ENCODE measurements at places on chromosomes 4 and X.

DNA sequence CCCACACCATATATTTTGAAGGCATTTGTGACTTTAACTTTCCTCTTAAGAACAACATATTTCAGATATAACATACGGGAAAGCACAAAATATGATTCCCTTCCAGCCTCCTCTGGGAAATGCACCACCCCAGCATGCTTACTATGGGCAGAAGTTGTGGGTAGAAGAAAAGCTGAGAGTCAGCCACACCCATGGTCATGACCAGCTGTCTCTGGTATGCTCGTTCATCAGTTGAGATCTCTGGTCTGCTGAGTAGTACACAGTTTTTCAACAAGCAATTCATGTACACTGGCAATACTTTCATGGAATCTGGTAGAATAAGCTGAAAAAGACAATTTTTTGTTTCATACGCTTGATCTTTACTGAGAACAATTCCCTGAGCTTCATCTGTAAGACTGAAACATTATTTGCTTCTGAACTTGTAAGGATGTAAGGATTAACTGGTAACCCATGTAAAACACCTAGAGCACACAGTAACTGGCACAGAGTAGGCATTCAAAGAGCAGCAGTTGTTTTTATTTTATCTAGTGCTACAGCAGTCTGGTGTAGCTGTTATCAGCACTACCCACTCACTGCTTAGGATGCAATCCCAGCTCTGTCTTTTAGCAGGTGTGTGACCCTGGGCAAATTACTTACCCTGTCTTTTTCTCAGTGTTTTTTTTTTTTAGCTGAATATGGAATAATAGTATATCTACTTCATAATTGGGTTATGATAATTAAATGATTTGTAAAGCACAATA is 47.6 kb downstream of the METTL14 start:
- DNase-seq: no peak

DNA sequence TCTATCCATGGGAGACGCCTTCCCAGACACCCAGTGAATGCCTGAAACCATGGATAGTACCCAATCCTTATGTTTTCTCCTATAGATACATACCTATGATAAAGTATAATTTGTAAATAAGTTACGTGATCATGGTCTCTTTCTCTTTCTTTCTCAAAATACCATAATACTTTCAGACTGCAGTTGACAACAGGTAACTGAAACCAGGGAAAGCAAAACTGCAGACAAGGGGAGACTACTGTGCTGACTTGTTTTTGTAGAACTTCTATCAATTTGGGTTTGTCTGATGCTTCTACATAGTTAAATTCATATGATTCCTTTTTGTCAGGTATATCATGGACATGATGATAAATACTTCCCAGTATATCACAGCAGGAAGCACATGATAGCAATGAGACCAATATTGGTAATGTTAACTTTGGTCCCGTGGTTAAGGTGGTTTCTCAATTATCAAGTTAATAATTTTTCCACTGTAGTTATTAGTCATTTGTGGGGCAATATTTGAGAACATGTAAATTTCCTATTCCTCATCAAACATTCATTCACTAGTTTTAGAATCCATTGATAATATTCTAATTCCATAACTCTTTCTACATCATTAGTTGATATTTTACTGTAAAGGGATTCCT is 298.0 kb upstream of the TET2 start:
- no peak for DNase-seq

GRCh38 chr4:24923550-24923949 is 10.7 kb upstream of the CCDC149 start:
- no peak for DNase-seq

GRCh38 chr4:41678086-41678816 is 70.3 kb downstream of the PHOX2B start:
- DNase-seq: no peak

DNA sequence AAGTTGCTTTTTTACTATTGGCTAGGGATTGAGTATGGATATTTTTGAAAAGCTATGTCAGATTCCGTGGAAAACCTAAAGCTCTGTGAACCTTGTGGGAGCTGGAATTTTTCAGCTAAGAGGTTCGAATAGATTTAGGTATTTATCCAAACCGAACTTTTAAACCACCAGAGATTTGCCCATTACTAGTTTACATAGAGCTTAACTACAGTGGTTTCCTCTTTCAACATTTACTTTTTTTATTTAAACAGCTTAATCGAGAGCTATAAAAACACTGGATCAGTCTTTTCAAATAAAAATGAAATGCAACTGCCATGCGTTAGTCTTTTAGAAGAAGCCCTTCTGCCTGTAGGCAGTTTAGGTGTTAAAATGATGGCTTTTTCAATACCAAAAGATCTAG is 377.0 kb downstream of the RPA4 start:
- DNase-seq: no peak

GRCh38 chr4:39104255-39104654 is 42.2 kb downstream of the KLHL5 start:
- no peak for DNase-seq

GRCh38 chr4:92678292-92678691 is 374.5 kb downstream of the GRID2 start:
- DNase-seq: no peak

DNA sequence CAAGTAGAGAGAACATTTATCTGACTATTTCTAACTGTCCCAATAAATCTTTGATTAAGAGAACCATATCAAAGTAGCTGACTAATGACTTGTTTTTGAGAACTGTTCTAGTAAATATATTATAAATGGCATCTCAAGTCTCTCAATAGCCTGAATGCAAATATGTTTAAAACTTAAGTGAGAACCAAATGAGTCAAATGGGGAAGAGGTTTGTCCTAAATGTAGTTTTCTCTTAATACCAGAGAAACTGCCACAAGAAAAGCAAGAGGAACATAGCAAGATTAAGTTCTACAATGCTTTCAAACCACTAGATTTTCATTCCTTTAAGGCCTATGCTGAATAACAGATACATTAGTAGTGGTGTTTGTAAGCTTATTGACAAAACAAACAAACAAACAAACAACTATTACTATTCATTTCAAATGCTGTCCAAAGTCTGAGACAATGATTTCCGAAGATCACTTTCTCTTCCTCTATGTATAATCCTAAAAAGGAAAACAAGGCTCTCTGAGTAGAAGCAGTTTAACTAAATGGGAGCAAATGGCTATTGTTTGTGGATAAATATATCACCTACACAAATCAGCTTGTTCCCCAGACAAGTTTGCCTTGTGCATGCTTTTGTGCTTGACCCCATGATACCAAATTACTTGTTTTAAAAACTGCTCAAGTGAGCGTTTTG is 408.4 kb upstream of the EMCN start:
- DNase-seq: no peak

GRCh38 chr4:122826079-122826527 is 528 bp upstream of the FGF2 start:
- no peak for DNase-seq

GRCh38 chr4:41957634-41958033 is 22.4 kb downstream of the TMEM33 start:
- no peak for DNase-seq

DNA sequence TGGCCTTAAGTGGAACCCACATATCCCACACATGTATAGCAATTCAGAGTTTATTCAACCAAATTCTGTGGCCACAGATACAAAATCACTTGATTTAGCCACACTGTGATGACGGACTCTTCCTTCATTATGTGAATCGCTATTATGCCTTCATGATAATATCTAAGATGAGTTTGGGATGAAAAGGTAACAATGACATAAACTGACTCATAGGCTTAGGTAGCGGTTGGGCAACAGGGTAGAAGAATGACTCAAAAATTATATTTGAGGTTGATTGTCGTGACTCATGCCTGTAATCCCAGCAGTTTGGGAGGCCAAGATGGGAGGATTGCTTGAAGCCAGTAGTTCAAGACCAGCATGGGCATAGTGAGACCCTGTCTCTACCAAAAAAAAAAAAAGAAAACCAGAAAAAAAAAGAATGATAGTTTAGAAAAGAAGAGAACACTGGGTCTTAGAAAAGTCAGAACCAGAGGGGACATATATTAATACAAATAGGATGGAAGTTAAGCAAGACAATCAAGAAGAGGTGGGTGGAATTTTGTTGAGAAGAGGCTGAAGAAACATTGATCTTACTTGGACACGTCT is 70.4 kb upstream of the USP9X start:
- DNase-seq: no peak

DNA sequence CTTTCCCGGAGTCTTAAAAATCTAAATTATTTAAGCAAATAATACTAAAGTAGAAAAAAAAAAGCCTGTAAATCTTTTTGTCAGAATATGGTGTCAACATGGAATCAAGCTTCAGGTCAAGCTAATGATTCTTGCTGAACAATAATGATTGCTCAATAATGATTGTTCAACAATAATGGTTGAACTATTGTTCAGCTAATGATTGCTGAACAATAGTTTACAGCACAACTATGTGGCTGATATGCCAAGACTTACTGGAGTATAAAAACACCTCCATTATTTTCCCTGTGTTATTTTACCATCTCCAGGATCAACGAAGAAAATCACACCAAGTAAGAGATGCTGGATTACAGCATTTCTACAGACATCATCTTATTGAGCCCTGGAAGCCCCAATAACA is 35.1 kb upstream of the SMIM31 start:
- no peak for DNase-seq

DNA sequence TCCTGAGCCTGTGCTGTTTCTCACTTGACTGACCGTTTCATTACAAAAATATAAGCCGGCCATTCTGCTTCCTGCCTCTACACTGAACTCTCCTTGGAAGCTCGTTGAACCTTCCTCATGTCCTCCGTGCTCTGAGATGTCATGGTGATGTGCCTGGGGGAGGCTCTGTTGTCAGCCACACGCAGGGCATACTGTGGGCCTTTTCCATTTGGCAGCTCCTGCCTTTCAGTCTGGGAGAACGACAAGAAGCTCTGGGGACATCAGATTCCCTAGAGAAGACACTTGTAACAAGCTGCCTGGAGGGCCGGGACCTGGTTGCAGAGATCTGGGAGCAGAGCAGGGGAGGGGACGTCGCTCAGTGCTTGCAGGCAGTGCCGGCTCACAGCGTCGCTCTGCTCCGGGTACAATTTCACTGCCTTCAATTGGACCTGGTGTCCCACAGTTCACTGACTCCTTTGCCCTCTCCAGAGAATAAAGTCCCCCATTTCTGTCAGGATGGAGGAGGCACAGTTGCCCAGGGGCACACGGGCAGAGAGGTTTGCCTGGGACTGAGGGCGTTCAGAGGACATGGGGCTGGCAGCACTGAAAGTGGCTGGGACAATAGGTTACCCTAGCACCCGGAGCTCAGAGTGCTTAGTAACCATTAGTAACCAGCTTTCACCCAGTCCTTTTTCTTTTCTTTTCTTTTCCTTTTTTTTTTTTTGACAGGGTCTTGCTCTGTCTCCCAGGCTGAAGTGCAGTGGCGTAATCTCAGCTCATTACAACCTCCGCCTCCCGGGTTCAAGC is 19.1 kb upstream of the MECP2 start:
- DNase-seq: no peak

DNA sequence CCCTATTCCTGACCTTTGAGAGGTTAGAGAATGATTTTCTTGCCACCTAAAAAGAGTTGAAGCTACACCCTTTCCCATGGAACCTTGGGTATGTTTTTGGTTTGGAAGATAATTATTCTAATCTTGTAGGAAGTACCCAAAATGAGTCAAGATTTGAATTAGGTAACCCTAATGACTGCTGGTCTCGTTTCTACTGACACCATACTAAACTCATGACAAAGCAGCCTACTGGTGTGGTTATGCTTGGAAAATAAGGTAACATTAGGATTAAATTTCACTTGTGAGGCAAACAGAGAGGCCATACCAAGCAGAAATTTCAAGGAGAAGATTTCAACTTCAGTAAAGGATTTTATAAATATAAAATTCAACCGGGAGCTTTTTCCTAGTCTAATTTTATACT is 107.9 kb downstream of the FBXW7 start:
- no peak for DNase-seq

- no peak for DNase-seq
Measured at GRCh38 chr4:74391890-74392475, 27.0 kb downstream of the EREG start.

GRCh38 chr4:123562994-123563750 is 166.6 kb downstream of the SPRY1 start:
- DNase-seq: no peak

DNA sequence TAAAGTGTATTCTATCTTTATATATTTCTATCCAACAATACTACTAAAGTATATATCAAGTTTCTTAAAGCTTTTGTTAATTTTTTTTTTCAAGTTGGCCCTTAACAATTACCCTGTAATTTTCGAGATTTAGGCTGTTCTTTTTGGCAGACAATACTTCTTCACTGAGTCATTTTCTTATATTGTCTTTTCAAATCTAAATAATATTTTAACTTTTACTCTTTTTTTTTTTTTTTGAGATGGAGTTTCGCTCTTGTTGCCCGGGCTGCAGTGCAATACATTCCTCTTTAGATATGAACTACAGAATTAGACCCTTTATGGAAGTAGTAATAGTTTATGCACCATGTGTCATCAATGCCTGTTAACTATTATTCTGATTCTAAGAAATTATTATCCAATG is 120.7 kb downstream of the GLRA3 start:
- DNase-seq: no peak

DNA sequence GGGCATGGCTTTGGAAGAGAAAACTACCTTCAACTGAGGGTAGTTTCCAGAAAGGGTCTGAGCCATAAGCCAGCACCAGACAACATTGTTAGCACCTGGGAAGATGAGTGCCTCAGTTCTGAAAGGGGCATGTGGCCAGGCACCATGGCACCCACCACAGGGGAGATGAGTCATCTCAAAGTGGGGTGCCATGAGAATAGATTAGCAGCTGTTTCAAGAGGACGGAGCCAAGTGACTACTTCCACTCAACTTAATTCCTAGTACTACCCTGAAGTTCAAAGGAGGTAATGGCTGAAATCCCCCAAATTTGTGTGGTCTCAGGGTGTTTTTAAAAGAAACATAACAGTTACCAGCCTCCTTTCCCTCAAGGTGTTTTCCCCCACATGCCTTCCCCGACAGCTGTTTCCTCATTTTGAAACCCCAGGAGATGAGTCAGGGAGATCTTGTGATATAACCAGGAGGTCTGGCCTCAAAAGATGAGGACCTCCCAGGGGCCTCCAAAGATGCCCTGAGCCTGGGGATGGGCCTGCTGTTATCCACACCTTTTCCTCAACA is 27.8 kb upstream of the FTHL17 start:
- no peak for DNase-seq

GRCh38 chr4:82715731-82716617 is 82.6 kb downstream of the SCD5 start:
- no peak for DNase-seq

- DNase-seq: no peak
Measured at GRCh38 chrX:99073551-99073950, 1336.5 kb downstream of the PCDH19 start.

DNA sequence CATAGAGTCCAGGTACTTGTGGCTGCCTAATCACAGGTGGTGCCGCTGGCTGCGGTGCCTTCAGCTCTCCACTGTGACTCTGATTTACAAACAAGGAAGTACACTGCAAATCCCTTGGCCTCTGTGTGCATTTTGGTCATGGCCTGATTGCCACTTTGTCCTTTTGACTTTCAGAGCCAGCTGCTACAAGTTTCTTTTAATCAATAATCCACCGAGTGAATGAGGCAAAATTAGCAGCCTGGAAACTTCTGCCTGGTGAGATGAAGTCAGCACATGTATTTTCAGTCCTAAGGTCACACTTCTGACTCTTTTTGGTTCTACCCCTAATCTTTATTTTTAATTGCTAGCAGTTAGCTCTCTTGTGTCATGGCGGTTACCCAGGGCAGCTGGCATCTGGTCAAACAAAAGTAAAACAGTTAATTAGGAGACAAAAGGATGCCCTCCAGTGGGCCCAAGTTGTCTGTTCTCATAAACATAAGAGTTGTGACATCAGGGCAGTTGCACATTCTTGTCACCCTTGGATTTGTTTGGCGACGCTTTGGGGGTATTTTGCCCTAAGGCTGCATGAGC is 62.3 kb upstream of the LNX1 start:
- DNase-seq: no peak
